ENCODE measurements at places on chromosomes 3 and 15.

DNA sequence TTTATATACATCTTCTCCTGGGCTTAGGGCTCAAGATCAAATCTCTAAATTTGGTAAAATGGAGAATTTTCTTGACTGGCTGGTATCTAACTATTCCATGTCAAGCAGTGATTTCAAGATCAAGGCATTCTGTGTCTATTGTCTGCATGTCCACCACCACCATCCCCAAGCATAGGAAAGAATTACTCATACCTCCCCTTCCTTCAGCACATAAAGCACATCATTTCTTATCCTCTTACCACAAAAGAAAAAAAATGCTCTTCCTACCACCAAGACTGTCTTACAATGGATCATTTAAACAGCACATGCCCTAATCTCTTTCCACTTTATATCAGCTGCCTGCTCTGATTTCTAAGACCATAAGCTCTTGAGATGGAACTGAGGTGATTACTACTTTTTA, 470.5 kb upstream of the THBS1 start:
- DNase-seq, result no peak

GRCh38 chr3:19994796-19995195, 17.3 kb downstream of the PP2D1 start:
- DNase-seq, result no peak

DNA sequence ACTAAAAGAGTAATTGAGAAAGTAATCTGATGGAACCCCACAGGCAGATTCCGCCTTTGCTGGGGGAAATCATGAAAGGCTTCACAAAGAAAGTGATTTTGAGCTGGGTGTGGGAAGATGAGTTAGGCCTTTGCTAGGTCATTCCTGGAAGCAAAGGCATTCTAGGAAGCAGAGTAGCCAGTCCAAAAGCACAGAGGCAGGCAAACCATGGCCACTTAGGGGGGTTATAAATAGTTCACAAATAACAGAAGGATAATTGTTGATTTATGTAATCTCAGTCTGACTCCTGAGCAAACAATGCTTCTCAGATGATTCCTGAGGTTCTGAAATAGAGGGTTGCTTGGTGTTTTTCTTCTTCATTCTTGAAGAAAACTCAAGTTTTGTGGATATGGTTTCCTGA, 576.3 kb downstream of the NTRK3 start:
- DNase-seq, result no peak

DNA sequence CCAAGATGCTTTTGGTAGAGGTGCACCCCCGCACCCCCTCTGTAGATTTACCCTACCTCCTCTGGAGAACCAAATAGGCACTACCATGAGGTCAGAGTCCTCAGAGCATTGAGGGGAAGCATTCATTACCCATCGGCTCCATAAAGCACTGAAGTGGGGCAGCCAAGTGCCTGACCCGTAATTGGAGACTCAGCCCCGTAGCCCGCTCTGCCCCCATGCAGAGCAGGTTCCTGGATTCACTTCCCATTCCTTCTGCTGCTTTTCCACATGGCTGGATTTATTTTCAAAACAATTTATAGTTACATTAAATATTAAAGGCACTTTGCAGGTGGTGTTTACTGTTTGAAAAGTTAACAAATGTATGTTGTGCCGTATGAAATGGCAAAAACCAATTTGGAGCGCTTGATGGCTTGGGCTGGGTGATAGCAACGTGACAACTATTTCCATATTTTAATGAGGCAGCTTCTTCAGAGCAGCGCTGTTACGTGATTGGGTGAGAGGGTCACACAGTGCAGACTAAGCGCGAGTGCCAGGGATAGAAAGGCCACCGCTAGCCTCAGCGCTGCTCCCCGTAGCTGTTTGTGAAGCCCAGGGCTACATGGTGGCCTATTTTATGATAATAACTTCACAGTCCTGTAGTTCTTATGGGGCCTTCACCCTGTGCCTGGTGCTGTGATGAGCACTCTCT, 373.8 kb upstream of the PROK2 start:
- DNase-seq, result no peak

DNA sequence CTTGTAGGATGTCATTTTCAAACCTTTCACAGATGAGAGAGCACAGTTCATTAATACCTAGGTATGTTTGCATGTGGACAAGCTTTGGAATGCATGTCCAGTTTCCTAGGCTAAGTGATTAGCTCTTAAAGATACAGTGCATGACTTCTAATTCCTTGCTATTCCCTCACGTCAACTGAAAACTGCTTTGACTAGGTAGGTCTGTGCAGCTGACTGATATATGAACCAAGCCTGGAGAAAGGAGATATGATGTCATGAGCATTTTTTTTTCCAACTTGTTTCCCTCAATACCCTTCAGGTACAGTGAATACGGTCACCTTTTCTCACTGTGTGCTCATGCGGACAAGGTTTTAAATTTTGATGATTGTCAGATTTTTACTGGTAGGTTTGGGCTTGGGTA, 41.6 kb upstream of the TASOR start:
- no peak for DNase-seq

Measured in NCI-H1436 (cell line).